Coronary artery (tissue), 2 donors: ENCODE measurements at places on chromosomes 7 and 10.

DNA sequence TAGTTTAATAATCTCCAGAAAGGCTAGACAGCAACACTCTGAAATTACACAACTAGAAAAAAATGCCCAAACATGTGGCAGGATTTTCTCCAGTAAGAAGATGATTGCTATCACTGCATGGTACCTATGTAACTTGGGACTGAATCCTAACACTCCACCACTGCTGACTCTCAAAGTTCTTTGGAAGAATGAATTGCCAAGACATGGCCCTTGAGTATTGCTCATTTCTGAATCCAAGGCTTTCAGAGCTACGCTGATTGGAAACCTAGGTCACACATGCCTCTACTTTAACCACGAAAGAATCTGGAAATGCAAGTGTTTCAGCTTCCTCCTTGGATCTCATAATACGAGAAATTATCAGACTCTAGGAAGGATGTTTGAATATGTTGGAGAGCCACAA lies 167.5 kb upstream of the CELF2 start:
- no peak for DNase-seq

DNA sequence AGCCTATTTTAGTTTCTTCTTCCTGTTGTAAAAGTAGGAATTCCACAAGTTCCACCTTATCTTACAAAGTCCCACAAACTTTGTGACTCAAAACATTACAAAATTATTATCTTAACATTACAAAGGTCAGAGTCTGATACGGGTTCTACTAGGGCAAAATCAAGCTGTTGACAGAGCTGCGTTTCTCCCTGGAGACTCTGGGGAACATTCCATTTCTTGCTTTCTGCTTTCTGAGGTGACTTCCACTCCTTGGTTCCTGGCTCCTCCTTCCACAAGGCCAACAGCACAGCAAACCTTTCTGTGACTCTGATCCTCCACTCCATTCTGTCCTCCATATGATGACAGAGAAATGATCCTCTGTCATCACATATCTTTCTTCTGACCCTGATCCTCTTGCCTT lies 10.6 kb downstream of the OR2F1 start:
- no peak for DNase-seq

DNA sequence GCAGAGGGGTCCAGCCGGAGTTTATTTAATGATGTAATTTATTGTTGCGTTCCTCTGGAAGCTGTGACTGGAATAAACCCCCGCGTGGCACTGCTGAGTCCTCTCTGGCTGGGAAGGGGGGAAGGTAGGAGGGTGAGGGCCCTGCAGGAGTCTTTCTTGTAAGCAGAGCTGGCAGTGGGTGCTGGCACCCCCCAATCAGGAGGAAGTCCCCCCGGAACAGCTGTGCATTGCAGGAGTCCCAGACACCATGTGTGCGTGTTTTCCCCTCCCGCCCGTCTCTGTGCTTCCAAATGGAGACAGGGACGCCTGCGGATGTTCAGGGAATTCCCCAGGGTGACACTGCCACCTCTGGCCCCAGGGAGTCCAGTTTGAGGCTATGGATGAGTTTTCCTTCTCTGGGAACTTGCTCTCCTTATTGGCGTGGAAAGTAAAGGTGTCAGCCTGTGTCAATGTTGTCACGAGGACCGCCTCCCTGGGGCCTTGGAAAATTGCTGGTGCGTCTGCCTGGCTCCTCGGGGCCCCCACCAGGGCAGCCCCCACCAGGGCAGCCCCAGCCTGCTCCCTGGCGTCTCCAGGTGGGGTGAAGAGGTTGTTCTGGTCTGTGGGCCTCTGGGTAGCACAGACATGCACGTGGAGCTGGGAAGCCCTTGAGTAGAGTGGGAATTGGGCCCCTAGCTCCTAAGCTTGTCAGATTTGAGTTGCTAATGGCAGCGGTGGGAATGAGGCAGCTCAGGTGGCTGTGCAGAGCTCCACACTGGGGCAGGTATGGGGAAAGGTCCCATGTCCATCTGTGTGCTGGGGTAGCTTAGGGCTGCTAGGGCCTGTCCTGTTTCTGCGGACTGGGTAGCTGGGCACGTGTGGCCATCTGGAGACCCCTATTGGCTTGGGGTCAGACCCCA lies 2.7 kb downstream of the FZD9 start:
- DNase-seq, result no peak

GRCh38 chr10:130027716-130028464 lies 63.8 kb upstream of the EBF3 start:
- no peak for DNase-seq

- no peak for DNase-seq
These were observed 34.8 kb upstream of the SFMBT2 start for GRCh38 chr10:7445474-7446185.

GRCh38 chr7:22610263-22610662 lies 110.3 kb upstream of the STEAP1B start:
- no peak for DNase-seq

DNA sequence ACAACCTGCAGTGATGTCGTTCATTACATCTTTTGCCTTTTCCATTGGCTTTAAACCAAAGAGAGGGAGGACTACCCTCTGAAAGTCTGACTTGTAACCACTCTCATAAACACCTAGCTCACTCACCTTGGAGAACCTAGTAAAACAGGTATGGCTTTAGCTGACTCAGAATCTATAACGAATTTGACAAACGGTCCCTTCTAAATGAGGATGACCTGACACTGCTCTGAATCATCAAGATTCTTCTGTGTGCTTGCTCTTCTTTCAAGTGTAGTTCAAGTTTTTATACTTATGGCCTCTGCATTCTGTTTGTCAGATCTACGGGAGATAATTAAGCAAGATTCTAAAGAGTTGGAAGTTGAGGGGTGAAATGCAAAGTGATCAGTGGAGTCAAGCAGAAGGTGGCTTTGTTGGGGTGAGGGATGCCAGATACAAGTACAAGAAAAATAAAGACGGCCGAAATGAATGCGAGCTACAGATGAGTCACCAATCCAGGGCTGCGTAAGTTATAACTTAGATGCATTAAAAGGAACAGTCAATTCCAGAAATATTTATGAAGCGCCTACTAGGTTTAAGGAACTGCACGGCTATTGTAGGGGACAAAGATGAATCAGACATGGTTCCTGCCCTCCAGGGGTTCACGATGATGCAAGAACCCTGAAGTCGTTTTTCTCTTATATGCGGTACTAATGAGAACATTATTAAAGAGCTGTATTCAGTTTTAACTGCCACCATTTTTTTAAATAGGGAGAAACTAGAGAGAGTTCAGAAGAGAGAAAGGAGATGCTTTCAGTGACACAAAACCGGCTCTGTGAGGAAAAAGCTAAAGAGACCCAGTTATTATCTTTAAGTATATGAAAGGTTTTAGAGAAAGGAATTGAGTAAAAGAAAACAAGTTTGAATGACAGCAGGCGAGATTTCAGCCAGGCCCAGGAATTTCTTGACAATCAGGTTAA lies 6.5 kb downstream of the HIPK2 start:
- no peak for DNase-seq

GRCh38 chr7:17546592-17546991 lies 248.1 kb downstream of the AHR start:
- DNase-seq, result no peak

GRCh38 chr7:156175003-156175402 lies 362.7 kb upstream of the SHH start:
- DNase-seq, result no peak

GRCh38 chr10:23522345-23522744 lies 83.5 kb downstream of the OTUD1 start:
- no peak for DNase-seq

DNA sequence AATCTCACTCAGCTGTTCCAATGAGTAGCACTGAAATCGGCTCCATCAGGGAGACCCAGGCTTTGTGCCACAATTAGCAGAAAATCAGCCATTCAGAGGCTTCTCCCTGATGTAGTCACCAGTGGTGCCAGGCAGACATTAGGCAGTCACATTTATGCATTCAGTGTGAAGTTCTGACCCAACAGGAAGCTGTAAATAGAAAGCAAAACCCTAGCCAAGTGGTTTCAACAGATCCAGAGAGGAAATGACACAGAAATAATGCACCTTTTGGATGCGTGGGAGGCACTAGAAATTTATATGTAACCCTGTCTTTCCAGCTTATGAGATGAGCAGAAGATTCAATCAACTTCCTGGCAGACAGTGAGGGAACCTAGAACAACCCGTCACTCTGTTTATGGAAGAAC lies 186.4 kb downstream of the PDE1C start:
- DNase-seq, result no peak

DNA sequence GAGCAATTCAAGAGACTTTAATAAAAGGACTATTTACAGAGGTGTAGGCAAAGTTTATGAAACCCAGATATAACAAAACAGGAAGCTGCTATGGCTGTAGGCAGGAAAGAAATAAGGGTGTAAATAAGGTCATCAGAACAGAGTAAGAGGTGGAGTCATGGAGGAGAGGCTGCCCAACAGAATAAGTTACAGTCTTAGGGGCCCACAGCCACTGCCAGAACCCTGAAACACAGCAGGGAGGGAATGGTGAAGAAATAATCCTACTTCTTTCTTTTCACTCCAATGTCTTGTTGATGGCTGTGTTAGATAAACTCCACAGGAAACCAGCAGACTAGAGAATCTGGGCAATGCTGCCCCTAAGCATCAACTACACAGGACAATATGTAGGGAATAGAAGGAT lies 155.8 kb upstream of the TAC1 start:
- DNase-seq, result no peak

DNA sequence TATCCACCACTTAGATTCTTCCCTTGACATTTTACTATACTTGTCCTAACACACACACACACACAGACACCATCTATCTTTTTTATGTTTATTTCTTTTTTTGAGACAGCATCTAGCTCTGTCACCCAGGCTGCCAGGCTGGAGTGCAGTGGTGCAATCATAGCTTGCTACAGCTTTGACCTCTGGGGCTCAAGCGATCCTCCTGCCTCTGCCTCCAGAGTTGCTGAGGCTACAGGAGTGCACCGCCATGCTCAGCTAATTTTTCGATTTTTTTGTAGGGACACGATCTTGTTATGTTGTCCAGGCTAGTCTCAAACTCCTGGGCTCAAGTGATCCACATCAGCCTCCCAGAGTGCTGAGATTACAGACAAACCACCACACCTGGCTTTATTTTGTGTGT lies 16.7 kb downstream of the WIPI2 start:
- DNase-seq, result no peak

GRCh38 chr10:11297136-11297535 lies 279.5 kb downstream of the CELF2 start:
- DNase-seq, result peak; percentile 31

DNA sequence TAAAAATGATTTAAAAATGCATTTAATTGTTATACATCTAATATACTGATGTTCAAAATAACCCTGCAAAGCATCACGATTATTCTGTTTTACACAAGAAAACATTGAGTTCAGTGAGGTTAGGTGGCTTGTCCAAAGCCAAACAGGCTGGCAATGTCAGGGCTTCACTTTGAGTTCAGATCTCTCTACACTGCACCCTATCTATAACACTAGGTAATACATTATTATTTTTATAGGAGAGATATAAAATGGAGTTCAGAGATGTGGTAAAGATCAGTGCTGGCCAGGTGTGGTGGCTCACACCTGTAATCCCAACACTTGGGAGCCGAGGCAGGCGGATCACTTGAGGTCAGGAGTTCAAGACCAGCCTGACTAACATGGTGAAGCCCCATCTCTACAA lies 165.9 kb upstream of the MYO3A start:
- no peak for DNase-seq

GRCh38 chr7:38229386-38229785 lies 44.0 kb downstream of the TARP start:
- DNase-seq, result no peak

- no peak for DNase-seq
These were observed 114.0 kb downstream of the INPP5A start for GRCh38 chr10:132651511-132652029.

GRCh38 chr7:123122916-123123315 lies 76.9 kb downstream of the SLC13A1 start:
- no peak for DNase-seq

DNA sequence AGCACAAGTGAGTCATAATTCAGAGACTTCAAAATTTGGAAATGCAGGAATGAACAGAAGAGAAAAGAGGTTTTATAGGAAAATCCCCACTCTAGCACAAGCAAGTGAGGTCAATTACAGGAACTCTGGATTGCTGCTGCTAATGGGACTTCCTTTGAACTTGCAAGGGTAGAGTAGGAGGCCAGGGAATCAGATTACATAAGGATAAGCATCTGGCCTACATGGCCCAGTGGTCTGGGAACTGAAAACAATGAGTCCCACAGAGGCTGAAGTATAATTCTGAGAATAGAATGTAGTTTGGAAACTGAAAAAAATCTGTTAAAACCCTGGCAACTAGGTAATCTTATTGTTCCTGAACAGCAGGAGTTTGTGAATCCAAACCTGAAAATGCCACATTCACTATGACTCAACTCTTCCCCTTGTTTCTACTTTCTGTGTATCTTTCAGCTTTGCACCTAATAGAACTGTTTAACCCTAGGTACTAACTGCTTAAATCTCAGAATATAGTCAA lies 66.5 kb downstream of the CTNNA3 start:
- DNase-seq, result no peak

GRCh38 chr10:21265622-21266021 lies 259.9 kb downstream of the SKIDA1 start:
- DNase-seq, result no peak

GRCh38 chr7:22549051-22549450 lies 49.1 kb upstream of the STEAP1B start:
- DNase-seq, result no peak

DNA sequence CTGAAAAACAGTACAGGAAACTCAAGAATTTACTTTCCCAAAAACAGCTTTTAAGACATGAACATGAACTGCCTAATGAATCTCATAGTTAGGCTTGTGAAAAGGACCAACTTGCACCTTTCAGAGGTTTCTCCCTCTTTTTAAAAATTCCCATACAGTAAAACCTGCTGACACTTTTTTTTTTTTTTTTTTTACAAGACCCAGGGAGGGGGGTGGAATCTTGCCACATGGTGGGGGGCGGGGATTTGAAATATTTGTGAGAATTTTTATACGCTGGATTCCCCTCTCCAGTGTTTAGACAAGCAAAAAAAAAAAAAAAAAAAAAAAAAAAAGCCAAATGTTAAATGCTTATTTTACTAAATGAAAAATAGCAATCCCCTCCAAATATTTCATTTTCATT lies 57.4 kb downstream of the HIBADH start:
- no peak for DNase-seq

- no peak for DNase-seq
These were observed 81.4 kb upstream of the SHH start for GRCh38 chr7:155893664-155894063.

- no peak for DNase-seq
These were observed 28.5 kb downstream of the EPC1 start for GRCh38 chr10:32318476-32318896.

DNA sequence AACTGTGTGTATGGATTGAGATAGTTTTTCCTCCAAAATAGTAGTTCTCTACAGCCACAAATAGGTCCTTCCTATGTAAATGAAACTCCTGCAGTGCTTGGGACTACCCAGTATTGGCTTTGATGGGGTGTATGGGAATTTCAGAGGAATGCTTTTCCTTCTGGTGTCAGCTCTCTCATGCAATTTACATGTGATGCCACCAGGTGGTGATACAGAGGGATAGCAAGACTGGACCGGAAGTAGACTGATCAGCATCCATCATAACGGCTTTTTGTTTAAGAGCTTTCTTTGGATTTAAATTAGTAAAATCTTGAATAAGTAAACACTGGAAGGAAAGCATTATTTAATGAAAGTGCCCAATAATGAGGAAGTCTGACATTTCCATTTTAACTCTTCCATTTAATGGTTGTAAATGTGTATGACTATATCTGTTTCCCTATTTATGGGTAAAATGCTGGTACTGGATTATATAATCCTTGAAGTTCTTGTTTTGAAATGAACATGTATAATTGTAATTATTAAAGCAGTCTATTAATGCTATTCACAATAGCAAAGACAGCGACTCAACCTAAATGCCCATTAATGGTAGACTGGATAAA lies 22.7 kb downstream of the DYNC1I1 start:
- no peak for DNase-seq
